Endothelial cell of coronary artery (primary cell): ENCODE measurements at places on chromosomes 7 and 10. TPM values are rescaled to one million over a fixed set of nuclear protein-coding genes. Genes with fewer than 3 reads are reported as not detected.

Gene FAM131B
- 0.66 and 1.4 TPM in 2 replicates for total RNA-seq

Gene LHFPL3
- not detected in 2 replicates for total RNA-seq

Gene FAM20C
- total RNA-seq, result 10.8 and 19.8 TPM in 2 replicates

Gene FGF8
- total RNA-seq, result not detected in 2 replicates

Gene PTPRZ1
- 0.56 TPM in 1 of 2 replicates, not detected in the other for total RNA-seq

Gene SPDYE8
- not detected in 2 replicates for total RNA-seq

Gene GLI3
- 2.5 and 3.5 TPM in 2 replicates for total RNA-seq

Gene GIMAP1
- total RNA-seq, result 12.9 and 14.3 TPM in 2 replicates
